Thyroid gland (tissue), 4 donors: ENCODE measurements at places on chromosomes 5 and 9. TPM values are rescaled to one million over a fixed set of nuclear protein-coding genes. Genes with fewer than 3 reads are reported as not detected.
A peak's percentile ranks its signal among the peaks of the same experiment; 100 is the strongest.

- no peaks in the 10 kb centered on the region for H3K27me3 ChIP-seq
- H3K27ac ChIP-seq: no peak overlapping the region
- DNase-seq: no peak
Observed at GRCh38 chr5:128904805-128905567, 60.3 kb upstream of the SLC27A6 start.

- H3K27ac ChIP-seq: no peak overlapping the region
- H3K27me3 ChIP-seq: no peaks in the 10 kb centered on the region
- H3K4me1 ChIP-seq: peaks cover 14% of the 10 kb centered on the region
- H3K4me3 ChIP-seq: no peak overlapping the region
- H3K36me3 ChIP-seq: no peaks in the 10 kb centered on the region
- DNase-seq: no peak
Observed at GRCh38 chr5:103208460-103208859, 50.1 kb upstream of the MACIR start.

DNA sequence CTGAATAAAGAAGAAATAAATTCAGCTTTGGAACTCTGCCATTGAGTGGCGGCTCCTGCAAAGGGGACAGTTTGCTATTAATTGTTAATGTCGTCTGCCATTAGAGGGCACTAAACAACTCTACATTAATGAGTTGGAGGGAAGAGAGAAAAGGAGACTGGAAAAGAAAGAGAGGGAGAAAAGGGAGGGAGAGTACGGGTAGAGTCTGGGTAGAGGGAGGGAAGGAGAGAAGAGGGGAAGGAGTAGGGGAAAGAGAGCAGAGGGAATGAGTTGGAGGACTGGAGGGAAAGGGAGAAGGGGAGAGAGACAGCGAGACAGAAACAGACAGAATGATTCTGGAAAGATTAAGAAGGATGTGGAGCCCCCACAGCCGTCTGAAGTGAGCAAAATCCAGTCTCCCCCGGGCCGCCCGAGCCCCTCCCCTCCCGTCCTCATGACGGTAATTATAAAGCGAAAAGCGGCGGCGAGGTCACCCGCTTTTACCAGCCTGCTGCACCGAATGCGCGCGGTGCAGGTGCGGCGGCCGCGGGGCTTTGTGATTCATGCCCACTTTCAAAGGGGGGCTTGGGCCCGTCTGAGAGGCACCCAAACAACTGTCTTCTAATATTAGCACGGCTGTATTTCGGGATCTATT lies 1.9 kb upstream of the FST start:
- H3K4me1 ChIP-seq: peaks cover 5% of the 10 kb centered on the region
- no peak overlapping the region for H3K27ac ChIP-seq
- no peaks in the 10 kb centered on the region for H3K36me3 ChIP-seq
- H3K27me3 ChIP-seq: no peaks in the 10 kb centered on the region

GRCh38 chr9:126650404-126651341 lies 36.9 kb downstream of the LMX1B start:
- DNase-seq: no peak
- H3K4me3 ChIP-seq: no peak overlapping the region
- no peaks in the 10 kb centered on the region for H3K27me3 ChIP-seq
- no peak overlapping the region for H3K27ac ChIP-seq
- H3K4me1 ChIP-seq: no peaks in the 10 kb centered on the region
- H3K36me3 ChIP-seq: no peaks in the 10 kb centered on the region

GRCh38 chr5:132215329-132215728 lies 12.3 kb downstream of the P4HA2 start:
- no peaks in the 10 kb centered on the region for H3K27me3 ChIP-seq
- peak; percentile 54 for DNase-seq
- H3K27ac ChIP-seq: no peak overlapping the region
- H3K36me3 ChIP-seq: peaks cover 23% of the 10 kb centered on the region
- H3K4me3 ChIP-seq: no peak overlapping the region

DNA sequence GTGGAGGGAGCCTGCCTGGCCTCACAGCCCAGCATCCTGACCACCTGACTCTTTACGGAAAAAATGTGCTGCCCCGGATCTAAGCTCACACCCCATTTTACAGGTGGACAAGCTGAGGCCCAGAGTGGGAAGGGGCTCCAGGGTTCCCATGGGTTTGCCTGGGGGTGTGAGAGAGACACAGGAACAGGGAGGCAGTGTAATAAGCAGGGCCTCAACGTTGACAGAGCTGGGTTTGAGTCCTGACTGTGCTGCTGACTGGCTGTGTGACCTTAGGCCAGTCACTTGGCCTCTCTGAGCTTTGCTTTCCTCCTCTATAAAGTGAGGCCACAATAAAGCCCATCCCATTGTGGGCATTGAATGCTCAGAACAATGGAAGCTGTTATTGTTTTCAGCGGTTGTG lies 73.7 kb downstream of the HMCN2 start:
- H3K36me3 ChIP-seq: no peaks in the 10 kb centered on the region
- no peak for DNase-seq
- no peak overlapping the region for H3K27ac ChIP-seq
- H3K4me3 ChIP-seq: no peak overlapping the region

DNA sequence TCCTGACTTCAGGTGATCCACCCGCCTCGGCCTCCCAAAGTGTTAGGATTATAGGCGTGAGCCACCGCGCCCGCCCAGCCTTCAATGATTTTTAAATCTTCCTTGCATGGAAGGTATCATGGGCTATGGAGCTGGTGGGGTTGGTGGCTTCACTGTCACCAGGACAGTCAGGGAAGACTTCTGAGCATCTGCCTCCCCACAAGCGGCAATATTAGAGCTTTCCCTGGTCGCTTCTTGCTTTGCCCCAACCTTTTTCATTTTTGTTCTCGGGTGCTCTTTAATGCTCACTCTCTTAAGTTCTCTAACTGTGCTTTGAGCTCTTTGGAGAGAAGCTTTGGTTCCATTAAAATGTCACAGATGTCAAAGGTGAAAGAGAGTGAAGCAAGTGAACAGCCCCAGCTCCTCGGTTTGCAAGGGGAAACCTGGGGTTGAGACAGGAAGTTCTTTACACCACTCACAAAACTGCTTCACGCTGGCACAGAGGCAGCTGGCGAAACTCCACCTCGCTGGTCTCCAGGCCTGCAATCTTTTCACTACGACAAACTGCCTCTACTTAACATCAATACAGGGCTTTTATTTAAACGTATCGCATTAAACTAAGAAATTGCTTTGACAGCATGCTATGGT lies 142.5 kb upstream of the RETREG1 start:
- H3K36me3 ChIP-seq: peaks cover 50% of the 10 kb centered on the region
- H3K4me1 ChIP-seq: no peaks in the 10 kb centered on the region
- DNase-seq: no peak
- no peak overlapping the region for H3K27ac ChIP-seq
- no peak overlapping the region for H3K4me3 ChIP-seq

GRCh38 chr5:131532031-131532640 lies 102.9 kb downstream of the RAPGEF6 start:
- no peak overlapping the region for H3K4me3 ChIP-seq
- H3K4me1 ChIP-seq: peaks cover 12% of the 10 kb centered on the region
- no peaks in the 10 kb centered on the region for H3K27me3 ChIP-seq
- H3K27ac ChIP-seq: peak overlapping the region; percentile 43
- no peak for DNase-seq

GRCh38 chr9:13264788-13265187 lies 14.7 kb downstream of the MPDZ start:
- H3K4me3 ChIP-seq: no peak overlapping the region
- H3K27ac ChIP-seq: no peak overlapping the region
- no peaks in the 10 kb centered on the region for H3K36me3 ChIP-seq
- peak; percentile 16 for DNase-seq
- H3K4me1 ChIP-seq: peaks cover 15% of the 10 kb centered on the region

DNA sequence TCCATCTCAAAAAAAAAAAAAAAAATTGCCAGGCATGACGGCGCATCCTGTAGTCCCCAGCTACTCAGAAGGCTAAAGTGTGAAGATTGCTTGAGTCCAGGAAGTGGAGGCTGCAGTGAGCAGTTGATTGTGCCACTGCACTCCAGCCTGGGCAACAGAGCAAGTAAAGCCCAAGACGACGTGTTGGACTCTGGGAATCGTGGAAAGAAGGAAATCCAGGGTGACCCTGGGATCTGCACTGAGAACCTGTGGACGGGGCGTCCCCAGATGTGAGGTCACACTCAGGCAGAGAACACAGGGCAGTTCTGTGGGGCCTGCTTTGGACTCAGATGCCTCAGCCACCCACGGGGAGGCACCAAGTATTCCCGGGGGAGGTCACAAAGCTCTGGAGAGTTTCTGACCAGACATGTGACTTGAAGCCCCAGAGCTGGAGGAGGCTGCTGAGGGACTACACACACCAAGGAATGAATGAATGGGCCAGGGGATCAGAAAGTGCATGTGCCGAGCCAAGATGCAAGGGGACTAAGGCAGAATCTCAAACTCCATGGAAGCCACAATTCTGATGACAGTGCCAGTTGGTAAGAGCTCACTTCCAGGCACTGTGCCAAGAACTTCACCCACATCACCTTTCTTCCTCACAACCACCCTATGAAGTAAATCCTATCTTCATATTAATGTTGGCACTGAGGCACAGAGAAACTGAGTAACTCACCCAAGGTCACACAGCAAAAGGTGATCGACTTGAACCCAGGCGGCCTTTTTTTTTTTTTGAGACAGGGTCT lies 12.9 kb downstream of the DYNC2I2 start:
- H3K27ac ChIP-seq: no peak overlapping the region
- peak; percentile 36 for DNase-seq
- no peaks in the 10 kb centered on the region for H3K4me1 ChIP-seq
- no peaks in the 10 kb centered on the region for H3K27me3 ChIP-seq
- H3K4me3 ChIP-seq: no peak overlapping the region

GRCh38 chr9:129335464-129336129 lies 157.5 kb upstream of the IER5L start:
- H3K4me3 ChIP-seq: no peak overlapping the region
- peak; percentile 60 for DNase-seq
- H3K27ac ChIP-seq: peak overlapping the region; percentile 23

- no peaks in the 10 kb centered on the region for H3K27me3 ChIP-seq
- peak; percentile 36 for DNase-seq
- no peak overlapping the region for H3K27ac ChIP-seq
Observed at GRCh38 chr5:180343110-180343830, 9.9 kb downstream of the GFPT2 start.

DNA sequence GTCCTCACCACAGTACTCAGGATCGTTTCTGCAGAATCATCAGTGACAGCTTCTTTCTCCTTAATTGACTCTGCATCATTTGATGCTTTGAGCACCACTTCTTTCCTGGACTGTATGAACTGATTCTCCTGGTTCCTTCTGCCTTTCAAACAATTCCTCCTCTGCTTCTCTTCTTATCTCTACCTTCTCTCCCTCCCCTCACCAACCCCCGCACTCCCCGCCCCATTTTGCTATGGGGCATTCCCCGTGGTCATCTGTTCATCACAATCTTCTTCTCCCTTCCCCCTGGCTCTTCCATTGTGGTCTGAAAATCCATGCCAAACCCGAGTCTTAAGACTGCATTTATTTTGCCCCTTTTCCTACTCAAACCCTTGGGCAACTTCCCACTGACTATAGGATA lies 57.9 kb downstream of the FAM78A start:
- no peaks in the 10 kb centered on the region for H3K36me3 ChIP-seq
- H3K4me3 ChIP-seq: no peak overlapping the region
- no peaks in the 10 kb centered on the region for H3K27me3 ChIP-seq

- no peaks in the 10 kb centered on the region for H3K27me3 ChIP-seq
- H3K36me3 ChIP-seq: no peaks in the 10 kb centered on the region
- H3K4me1 ChIP-seq: peaks cover 15% of the 10 kb centered on the region
- H3K4me3 ChIP-seq: no peak overlapping the region
- no peak overlapping the region for H3K27ac ChIP-seq
Observed at GRCh38 chr9:126842977-126843799, 17.3 kb upstream of the ZBTB34 start.

DNA sequence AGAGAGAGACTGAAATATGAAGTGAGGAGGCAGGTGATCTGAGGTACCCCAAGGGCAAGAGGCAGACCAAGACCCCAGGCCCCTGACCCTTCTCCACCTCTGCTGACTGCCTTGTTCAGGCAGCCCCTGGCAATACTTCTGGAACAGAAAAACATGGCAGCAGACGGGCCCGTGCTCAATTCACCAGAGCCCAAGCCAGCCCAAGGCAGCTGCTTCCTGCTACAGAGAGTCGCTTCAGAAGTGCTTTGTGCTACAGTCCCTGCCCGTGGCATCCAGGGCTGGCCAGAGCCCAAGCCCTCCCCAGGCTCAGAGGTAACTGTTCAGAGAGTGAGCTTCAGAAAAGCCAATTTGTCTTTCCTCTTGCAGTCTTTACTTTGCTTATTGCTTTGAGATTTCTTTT lies 151.4 kb upstream of the FSTL4 start:
- no peaks in the 10 kb centered on the region for H3K27me3 ChIP-seq
- H3K4me1 ChIP-seq: no peaks in the 10 kb centered on the region
- no peak overlapping the region for H3K27ac ChIP-seq
- H3K36me3 ChIP-seq: no peaks in the 10 kb centered on the region

DNA sequence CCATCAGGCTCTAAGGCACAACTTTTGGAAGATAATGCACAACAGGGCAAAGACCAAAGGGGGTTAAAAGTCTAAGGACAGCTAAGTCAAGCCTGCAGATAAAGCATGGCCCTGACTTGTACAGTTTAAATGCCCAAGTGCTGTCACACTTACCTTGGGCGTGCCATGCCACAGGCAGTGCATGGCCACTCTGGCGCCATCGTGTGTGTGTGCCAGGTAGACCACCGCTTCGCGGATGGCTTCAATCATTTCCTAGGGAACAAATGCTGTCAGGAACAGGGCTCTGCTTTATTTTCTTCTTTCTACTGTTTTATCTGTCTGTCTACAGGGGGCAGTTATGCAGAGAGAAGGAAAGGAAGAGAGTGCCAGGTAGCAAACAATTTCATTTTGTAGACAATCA lies 19.3 kb downstream of the PUM3 start:
- no peak overlapping the region for H3K4me3 ChIP-seq
- peaks cover 1% of the 10 kb centered on the region for H3K4me1 ChIP-seq
- no peak for DNase-seq

DNA sequence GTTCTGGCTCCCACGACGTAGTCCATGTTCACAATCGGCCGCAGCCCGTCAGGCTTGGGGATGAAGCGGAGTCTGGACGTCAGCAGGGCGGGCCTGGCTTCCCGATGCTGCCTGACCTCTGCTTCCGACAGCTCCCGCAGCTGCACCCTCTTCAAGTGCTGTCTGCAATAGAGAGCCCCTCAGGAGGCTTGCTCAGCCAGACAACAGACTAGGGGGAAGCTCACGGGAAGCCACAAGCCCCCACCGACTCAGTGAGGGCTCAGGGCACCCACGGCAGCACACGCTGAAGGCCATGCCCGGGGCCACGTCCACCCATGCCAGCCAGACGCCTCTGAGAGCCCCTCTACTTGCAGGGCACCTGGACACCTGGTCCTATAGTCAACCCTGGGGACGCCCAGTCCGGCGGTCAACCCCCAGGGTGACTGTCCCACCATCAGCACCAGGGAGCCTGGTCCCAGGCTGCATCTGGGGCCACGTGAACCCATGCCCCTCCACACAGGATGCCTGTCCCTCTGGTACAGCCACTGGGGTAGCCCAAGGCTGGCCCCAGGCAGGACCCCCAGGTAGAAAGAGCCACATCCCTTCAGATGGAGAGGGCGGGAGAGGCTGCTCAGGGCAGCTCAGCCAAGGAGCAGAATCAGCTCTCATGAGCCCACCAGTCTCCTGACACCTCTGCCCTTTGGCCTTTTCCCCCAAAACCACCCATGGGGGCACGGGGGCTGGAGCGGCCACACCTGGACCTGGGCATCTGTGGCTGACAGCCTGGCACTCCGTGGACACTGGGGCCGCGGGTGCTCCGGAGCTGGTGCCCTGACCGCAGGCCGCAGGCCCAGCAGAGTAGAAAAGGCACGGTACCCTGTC lies 14.5 kb downstream of the TERT start:
- H3K4me1 ChIP-seq: no peaks in the 10 kb centered on the region
- no peak overlapping the region for H3K4me3 ChIP-seq

PCDHB11 gene
- 2.3 TPM for total RNA-seq

CDH18 gene
- not detected for total RNA-seq

SHC3 gene
- total RNA-seq: 5.9 TPM

PCDHGB2 gene
- 6.4 TPM for total RNA-seq

TSTD2 gene
- 53.1 TPM for total RNA-seq

GPRIN1 gene
- 0.24 TPM for total RNA-seq

PTPN3 gene
- 18.6 TPM for total RNA-seq

MYO10 gene
- total RNA-seq: 84.2 TPM

TSSK1B gene
- total RNA-seq: not detected
